ENCODE measurements at places on chromosomes 4 and X. TPM values are rescaled to one million over a fixed set of nuclear protein-coding genes. Genes with fewer than 3 reads are reported as not detected.

- H3K4me3 ChIP-seq = no peak overlapping the region
- no peaks in the 10 kb centered on the region for H3K36me3 ChIP-seq
- H3K27ac ChIP-seq = no peak overlapping the region
- no peak for DNase-seq
- H3K4me1 ChIP-seq = no peaks in the 10 kb centered on the region
Observed at GRCh38 chr4:15444879-15445547, 17.2 kb downstream of the C1QTNF7 start.

The SETD7 gene
- total RNA-seq = 48.1 TPM

The THOC2 gene
- total RNA-seq = 78.2 TPM

The ARMCX4 gene
- total RNA-seq = 11.6 TPM

GRCh38 chrX:123525123-123525725 is 207.6 kb downstream of the THOC2 start:
- no peak overlapping the region for H3K27ac ChIP-seq
- H3K36me3 ChIP-seq = no peaks in the 10 kb centered on the region
- H3K4me3 ChIP-seq = no peak overlapping the region

DNA sequence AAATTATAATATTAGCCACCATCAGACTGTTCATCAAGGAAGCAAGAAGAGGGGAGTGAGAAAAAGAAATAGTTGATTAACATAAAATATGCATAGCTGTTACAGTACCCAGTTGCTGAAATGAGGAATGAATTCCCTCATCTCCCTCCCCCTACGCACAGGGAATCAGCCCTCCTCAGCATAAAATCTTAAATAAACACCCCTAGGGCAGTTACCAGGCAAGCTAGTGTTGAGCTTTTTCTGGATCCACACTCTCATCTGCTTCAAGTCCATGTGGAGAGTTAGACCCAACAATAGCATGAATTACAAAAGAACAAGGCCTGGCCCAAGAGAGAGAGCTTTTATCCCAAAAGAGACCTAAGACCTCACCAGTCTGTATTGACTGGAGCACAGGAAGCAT is 19.0 kb upstream of the SYTL4 start:
- H3K4me1 ChIP-seq = peaks cover 2% of the 10 kb centered on the region
- no peak overlapping the region for H3K27ac ChIP-seq
- H3K36me3 ChIP-seq = no peaks in the 10 kb centered on the region
- no peak overlapping the region for H3K4me3 ChIP-seq

- H3K4me3 ChIP-seq = no peak overlapping the region
- no peaks in the 10 kb centered on the region for H3K36me3 ChIP-seq
- H3K4me1 ChIP-seq = no peaks in the 10 kb centered on the region
- peaks cover 4% of the 10 kb centered on the region for H3K27me3 ChIP-seq
Observed at GRCh38 chr4:55733932-55734331, 85.7 kb upstream of the EXOC1L start.

The MAGEC3 gene
- not detected for total RNA-seq

The ZNF718 gene
- 9.2 TPM for total RNA-seq

DNA sequence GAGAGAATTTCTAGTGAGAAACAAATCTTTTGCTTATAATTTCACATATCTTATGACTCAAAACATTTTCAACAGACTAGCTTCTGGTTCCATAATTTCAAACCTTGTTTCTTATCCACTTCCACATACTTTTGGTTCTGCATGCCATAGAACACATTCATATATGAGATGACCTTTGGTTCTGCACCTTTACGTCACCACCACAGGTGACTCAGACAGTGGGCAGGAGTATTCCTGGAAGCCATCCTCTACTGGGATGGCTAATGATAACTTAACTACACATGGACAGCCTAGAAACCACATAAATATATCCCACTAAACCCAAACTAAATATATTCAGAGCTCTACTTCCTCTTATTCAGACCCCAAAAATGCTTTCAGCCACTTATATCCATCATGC is 133.3 kb downstream of the DCK start:
- H3K4me1 ChIP-seq = no peaks in the 10 kb centered on the region
- H3K27ac ChIP-seq = no peak overlapping the region
- no peak overlapping the region for H3K4me3 ChIP-seq
- no peaks in the 10 kb centered on the region for H3K36me3 ChIP-seq

The MAGEA2B gene
- total RNA-seq = not detected

DNA sequence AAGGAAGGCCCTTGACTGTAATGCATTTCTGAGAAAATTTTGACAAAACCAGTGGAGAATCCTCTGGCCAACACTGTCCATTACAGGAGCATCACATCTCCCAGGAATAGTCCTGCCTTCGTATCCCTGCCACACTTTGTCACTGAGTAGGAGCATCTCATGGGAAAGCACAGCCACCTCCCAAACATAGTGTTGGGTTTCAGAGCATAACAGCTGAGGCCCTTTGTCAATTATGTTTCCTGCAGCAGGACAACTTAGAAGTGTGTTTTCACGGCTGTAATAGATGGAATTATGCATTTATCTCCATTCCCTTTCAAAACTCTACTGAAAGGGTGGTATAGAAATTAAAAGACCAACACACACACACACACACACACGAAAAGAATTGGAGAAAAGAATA is 91.1 kb upstream of the SMAD1 start:
- H3K4me3 ChIP-seq = no peak overlapping the region
- DNase-seq = no peak
- H3K36me3 ChIP-seq = no peaks in the 10 kb centered on the region
- H3K27me3 ChIP-seq = no peaks in the 10 kb centered on the region

The GPAT3 gene
- total RNA-seq = 16.6 TPM

The PDGFRA gene
- 104 TPM for total RNA-seq

GRCh38 chr4:141635736-141636081 is 674 bp upstream of the IL15 start:
- H3K4me3 ChIP-seq = peak overlapping the region; percentile 69
- H3K36me3 ChIP-seq = no peaks in the 10 kb centered on the region
- H3K4me1 ChIP-seq = peaks cover 3% of the 10 kb centered on the region
- no peaks in the 10 kb centered on the region for H3K27me3 ChIP-seq
- no peak for DNase-seq

The CCDC110 gene
- 2.1 TPM for total RNA-seq

- H3K4me1 ChIP-seq = peaks cover 67% of the 10 kb centered on the region
- peak within 1 kb of the TSS; percentile 66 for H3K4me3 ChIP-seq
- no peaks in the 10 kb centered on the region for H3K27me3 ChIP-seq
Observed at GRCh38 chr4:158768555-158769174, at the start of gene FNIP2. Gene FNIP2, plus strand, starts transcription at chr4:158769026. Its CDS starts 187 bp downstream, at chr4:158769213.

The TECRL gene
- 0.65 TPM for total RNA-seq

DNA sequence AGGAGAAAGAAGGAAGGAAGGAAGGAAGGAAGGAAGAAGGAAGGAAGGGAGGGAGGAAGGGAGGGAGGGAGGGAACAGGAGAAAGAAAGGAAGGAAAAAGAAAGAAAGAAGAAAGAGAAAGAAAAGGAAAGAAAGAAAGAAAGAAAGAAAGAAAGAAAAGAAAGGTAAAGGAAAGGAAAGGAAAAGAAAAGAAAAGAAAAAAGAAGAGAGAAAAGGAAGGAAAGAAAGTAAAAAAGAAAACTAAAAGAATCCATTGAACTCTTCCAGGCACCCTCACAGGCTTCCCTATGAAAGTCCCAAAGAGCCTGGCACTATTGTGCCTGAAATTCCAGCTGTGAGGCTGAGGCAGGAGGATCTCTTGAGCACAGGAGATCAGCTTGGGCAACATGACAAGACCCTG is 11.5 kb downstream of the ABCG2 start:
- no peaks in the 10 kb centered on the region for H3K27me3 ChIP-seq
- H3K4me3 ChIP-seq = no peak overlapping the region
- no peak for DNase-seq
- no peaks in the 10 kb centered on the region for H3K36me3 ChIP-seq

- H3K4me3 ChIP-seq = no peak overlapping the region
- DNase-seq = no peak
- no peaks in the 10 kb centered on the region for H3K27me3 ChIP-seq
Observed at GRCh38 chr4:103778221-103778620, 58.4 kb upstream of the TACR3 start.

The KANTR gene
- total RNA-seq = 7.8 TPM

GRCh38 chr4:114306946-114307345 is 291.7 kb upstream of the UGT8 start:
- no peak overlapping the region for H3K27ac ChIP-seq
- DNase-seq = no peak
- no peak overlapping the region for H3K4me3 ChIP-seq
- H3K27me3 ChIP-seq = no peaks in the 10 kb centered on the region
- no peaks in the 10 kb centered on the region for H3K36me3 ChIP-seq

The SPANXA1 gene
- total RNA-seq = not detected

- no peak overlapping the region for H3K4me3 ChIP-seq
- H3K27ac ChIP-seq = no peak overlapping the region
- H3K27me3 ChIP-seq = no peaks in the 10 kb centered on the region
- H3K4me1 ChIP-seq = no peaks in the 10 kb centered on the region
- H3K36me3 ChIP-seq = no peaks in the 10 kb centered on the region
Observed at GRCh38 chr4:156321203-156321602, 367.5 kb upstream of the CTSO start.

The HDX gene
- total RNA-seq = 4.4 TPM

DNA sequence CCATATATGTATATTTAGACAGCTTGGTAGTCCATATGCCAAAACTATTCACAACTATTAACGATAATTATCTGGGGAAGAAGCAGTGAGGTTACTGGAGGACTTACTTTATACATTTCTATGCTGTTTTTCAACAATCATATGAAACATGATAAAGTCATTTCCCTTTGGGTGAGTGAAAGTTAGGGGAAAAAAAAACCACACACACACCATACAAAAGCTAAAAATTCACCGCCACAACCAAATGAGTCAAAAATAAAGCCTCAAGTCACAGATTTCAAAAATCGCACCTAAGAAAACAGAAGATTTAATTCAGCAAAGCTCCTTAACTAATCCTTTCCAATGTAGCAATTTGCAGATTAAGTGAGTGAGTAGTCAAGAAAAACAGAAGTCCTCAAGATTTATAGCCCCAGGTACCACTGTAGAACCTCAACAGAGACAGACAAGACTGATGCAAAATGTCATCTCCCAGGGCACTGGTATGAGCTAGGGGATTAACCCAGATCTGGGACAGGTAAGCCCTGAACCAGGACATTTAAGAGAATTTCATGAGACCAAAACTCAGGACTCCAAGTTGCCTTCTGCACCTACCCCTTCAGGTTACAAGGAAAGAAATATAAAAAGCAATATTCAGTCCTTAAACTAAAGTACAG is 35.1 kb downstream of the SYTL4 start:
- no peaks in the 10 kb centered on the region for H3K4me1 ChIP-seq
- H3K4me3 ChIP-seq = no peak overlapping the region
- H3K27me3 ChIP-seq = peaks cover 9% of the 10 kb centered on the region
- no peak for DNase-seq

- no peaks in the 10 kb centered on the region for H3K36me3 ChIP-seq
- H3K4me1 ChIP-seq = peaks cover 6% of the 10 kb centered on the region
- H3K27me3 ChIP-seq = no peaks in the 10 kb centered on the region
- no peak overlapping the region for H3K4me3 ChIP-seq
- H3K27ac ChIP-seq = no peak overlapping the region
- no peak for DNase-seq
Observed at GRCh38 chr4:76548704-76549103, 113.7 kb downstream of the SHROOM3 start.

GRCh38 chrX:13498238-13498637 is 71.2 kb upstream of the EGFL6 start:
- no peaks in the 10 kb centered on the region for H3K27me3 ChIP-seq
- H3K36me3 ChIP-seq = no peaks in the 10 kb centered on the region
- no peak overlapping the region for H3K27ac ChIP-seq
- no peak for DNase-seq
- no peak overlapping the region for H3K4me3 ChIP-seq
- H3K4me1 ChIP-seq = no peaks in the 10 kb centered on the region

DNA sequence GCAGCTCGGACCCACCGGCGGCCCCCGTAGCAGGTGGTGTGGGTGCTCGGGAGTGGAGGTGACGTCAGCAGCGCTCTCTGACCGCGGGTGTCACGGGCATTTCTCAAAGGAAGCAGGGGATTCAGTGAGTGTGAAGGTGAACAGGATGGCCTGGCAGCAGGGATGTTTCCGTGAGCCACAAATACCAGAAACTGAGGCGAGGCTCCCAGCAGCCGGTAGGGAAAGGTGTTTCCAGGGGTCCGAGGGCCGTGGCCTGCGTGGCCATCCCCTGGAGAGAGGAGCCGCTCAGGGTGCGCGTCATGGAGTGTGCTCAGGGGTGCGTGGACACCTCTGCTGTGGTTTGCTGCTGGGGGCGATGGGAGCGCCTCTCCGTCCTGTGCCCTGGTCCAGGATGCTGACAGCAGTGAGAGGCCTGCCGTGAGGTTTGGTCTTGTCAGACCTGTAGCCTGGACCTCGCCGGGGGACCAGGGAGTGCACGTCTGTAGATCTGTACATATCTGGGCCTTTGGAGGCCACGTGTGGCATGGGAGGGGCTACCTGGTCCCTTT is 10.2 kb upstream of the HGFAC start:
- peaks cover under 1% of the 10 kb centered on the region for H3K4me1 ChIP-seq
- no peak overlapping the region for H3K27ac ChIP-seq
- H3K36me3 ChIP-seq = no peaks in the 10 kb centered on the region
- DNase-seq = peak; percentile 67
- no peaks in the 10 kb centered on the region for H3K27me3 ChIP-seq

The GLA gene
- total RNA-seq = 57.7 TPM

The JADE1 gene
- 29.5 TPM for total RNA-seq

The FMR1 gene
- 35.2 TPM for total RNA-seq

DNA sequence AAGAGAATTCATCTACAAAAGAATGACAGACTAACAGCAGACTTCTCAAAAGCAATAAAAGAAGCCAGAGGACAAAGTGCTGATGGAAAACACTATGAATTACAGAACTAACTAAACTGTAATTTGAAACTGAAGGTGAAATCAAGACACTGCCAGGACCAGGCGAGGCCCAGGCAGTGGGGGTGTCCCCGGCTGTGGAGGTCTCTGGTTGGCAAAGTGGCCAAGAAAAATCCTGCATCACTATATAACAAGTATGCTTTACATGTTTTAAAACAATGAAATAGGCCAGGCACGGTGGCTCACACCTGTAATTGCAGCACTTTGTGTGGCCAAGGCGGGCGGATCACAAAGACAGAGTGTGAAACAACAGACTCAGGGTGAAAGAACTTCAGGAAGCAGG is 32.9 kb downstream of the CHM start:
- no peak for DNase-seq
- H3K27ac ChIP-seq = no peak overlapping the region
- H3K27me3 ChIP-seq = no peaks in the 10 kb centered on the region
- H3K36me3 ChIP-seq = no peaks in the 10 kb centered on the region
- no peaks in the 10 kb centered on the region for H3K4me1 ChIP-seq
- no peak overlapping the region for H3K4me3 ChIP-seq

- no peaks in the 10 kb centered on the region for H3K36me3 ChIP-seq
- no peak overlapping the region for H3K4me3 ChIP-seq
- H3K27me3 ChIP-seq = no peaks in the 10 kb centered on the region
- DNase-seq = no peak
Observed at GRCh38 chr4:149975172-149975571, 103.1 kb upstream of the DCLK2 start.
